Stimulated activated CD8-positive, alpha-beta memory T cell treated with anti-CD3 and anti-CD28 coated beads, Interleukin-4, amount 100 ng/mL, for 1 hour (primary cell): ENCODE measurements at places on chromosomes 3 and 15.

DNA sequence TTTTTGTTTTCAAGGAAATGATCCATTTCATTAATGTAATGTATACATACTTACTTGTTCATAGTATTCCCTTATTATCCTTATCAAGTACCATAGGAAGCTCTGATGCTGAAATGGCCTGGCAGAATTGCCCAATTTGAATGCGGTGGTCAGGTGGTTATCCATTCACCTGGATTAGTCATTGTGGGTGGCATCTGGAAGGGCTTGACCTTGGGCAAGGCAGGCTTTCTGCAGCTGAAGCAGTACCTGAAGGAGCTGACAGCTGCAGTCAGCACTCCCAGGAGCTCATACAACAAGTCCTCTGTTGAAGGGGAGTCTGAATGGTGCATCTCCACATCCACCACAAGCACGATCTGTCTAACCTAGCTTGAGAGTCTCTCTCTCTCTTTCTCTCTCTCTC lies 12.2 kb upstream of the IQCF5 start:
- no peak for DNase-seq

DNA sequence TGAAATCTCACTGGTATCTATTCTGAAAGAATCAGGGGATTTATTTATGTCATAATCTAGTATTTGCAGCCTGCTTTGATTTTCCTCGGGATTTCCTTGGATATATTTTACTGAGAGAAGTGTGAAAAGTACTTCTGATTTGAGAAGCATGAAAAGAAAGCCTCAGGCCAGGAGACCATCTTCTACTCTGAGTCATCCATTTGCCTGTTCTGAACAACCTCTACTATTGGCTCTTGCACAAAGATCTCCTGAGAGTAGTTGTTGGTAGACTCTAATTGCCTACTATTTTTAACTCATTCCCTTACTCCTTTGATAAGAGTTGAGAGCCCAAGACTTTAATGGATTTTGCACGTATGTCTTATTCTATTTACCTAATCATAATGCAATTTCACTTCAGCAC lies 318.9 kb downstream of the BCHE start:
- no peak for DNase-seq

DNA sequence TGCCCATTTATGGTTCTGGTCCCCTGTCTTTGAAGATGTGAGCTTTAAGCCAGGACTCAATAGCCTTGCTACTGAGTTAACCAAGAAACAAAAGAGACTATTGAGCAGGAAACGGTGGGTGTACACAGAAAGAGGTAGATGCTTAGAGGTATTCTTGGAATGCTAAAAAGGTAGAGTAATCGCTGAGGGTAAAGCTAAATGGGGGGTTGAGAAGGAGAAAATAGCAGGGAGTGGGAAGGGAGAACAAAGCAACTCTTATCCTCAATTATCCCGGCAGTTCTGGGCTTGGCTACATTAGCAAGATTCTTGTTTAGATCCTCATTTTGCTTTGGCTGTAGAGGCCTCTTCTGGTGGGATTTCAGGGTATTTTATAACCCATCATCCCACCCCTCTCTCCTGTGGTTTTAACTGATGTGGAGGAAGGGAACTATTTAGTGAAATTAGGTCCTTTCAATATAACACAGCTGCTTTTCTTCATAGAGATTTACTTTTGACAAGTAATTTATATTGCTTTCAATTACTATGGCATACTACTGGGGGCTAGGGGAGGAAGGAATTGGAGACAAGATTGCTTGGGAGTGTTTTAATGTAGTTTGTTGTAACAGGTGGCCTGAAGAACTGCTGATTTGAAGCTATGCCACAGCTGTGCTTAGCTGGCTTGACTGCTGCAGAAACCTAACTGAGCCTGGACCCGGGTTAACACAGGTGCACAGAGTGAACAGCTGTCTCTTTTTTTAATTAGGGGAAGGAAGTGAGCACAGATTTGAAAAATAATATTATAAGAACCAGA lies 234.3 kb upstream of the CCDC54 start:
- no peak for DNase-seq

DNA sequence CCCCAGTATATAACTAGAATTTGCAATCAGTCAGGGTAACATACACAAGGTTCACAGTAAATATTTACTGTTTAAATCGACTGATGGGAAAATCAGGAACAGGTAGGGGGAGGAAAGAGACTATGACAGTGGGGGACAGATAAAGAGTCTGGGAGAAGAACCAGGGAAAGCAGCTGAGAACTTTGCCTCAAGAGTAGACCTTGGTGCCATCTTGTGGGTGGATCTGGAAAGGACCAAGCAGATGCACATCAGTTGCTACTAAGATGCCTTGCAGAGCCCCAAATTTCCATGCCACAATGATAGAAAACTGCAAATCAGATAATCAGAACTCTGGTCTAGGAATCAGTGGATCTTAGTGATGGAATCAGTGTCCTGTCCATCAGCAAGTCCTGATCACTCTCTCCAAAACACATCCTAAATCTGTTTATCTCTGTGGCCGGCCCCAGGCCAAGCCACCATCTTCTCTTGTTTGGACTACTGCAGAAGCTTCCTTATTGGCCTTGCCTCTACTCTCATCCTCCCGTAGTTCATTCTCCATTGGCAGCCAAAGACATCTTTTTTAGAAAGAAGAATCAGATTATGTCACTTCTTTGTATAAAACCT lies 62.7 kb downstream of the PDE8A start:
- no peak for DNase-seq

GRCh38 chr3:120473389-120473788 lies 22.6 kb upstream of the FSTL1 start:
- DNase-seq, result no peak

- no peak for DNase-seq
These were observed 41.6 kb upstream of the TASOR start for GRCh38 chr3:56724676-56725075.

DNA sequence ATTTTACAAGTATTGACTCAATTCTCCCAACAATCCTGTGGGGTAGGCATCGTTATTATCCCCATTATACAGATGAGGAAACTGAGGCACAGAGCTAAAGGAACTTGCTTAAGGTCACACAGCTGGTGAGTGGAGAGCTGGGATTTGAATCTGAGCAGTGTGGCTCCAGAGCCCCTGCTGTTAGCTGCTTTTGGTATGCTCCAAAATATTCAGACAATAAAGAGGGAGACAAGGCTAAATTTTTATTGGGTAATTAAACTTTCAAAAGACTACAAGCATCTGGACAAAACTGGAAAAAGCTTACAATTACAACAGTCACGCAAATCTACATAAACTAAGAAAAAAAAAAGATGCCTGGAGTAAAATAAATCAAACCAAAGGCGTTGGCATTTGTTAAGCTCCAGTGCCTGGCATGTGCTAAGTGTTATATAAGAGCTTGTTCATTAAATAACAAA lies 27.7 kb downstream of the CCDC13 start:
- no peak for DNase-seq

DNA sequence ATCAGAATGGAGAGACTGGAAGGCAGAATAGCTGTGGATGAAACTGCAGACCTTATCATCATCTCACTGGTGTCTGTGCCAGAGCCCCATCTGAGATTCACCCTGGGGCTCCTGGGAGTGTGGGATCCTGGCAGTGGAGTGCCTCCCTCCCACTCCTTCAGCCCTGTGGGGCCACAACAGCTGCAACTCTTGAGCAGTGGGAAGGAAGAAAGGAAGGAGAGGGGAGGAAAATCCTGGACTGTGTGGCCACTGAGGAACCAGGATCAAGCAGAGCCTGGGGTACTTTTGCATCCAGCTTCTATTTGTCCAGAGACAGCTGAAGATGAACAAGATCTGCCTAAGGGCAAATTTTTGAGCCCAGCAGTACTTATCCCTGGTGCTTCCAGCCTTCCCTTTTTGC lies 13.1 kb upstream of the ALDH1A2 start:
- DNase-seq, result no peak

DNA sequence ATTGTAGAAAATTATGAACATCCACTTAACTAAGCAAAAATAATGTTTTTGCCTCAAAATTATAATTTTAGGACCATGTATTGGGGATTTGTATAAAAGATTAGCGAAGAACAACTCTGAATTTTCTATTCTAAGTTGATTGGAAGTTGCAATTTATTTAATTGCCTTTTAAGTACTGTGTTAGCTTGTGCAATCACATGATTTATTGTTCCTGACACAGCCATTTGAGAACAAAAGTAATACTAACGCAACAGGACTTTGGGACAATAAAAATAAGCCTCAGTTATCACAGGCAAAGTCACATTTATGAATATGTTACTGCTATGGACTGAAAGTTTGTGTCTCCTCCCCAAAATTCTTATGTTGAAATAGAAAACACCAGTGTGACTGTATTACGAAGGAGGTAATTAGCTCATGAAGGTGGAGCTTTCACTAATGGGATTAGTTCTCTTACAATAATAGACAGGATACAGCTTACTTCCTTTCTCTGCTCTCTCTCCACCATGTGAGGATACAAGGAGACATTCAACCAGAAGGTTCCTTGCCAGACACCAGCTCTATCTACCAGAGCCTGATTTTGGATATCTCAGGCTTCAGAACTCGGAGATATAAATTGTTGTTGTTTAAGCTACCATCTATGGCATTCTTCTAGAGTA lies 745.9 kb downstream of the ZBBX start:
- DNase-seq, result no peak

DNA sequence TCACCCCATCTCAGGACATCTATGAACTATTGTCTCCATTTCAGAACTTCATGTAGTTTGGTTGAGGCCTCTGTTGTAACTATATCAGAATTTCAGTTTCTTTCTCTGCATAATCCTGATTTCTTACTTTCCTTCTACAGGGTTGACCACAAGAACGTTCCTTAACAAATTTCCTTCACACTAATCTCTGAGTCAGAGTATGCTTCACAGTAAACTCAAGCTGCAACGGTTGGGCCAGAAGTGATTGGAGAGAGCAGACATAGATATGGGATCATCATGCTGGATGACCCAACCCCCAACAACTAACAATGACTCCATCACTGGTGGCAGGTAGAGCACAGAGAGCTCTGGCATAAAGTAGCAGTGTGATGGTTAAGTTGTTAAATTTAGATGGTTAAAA lies 128.8 kb upstream of the OSTN start:
- DNase-seq, result no peak

- DNase-seq, result no peak
These were observed 62.8 kb downstream of the POLR2M start for GRCh38 chr15:57769266-57769665.
